ENCODE measurements at places on chromosomes 5 and 9.

DNA sequence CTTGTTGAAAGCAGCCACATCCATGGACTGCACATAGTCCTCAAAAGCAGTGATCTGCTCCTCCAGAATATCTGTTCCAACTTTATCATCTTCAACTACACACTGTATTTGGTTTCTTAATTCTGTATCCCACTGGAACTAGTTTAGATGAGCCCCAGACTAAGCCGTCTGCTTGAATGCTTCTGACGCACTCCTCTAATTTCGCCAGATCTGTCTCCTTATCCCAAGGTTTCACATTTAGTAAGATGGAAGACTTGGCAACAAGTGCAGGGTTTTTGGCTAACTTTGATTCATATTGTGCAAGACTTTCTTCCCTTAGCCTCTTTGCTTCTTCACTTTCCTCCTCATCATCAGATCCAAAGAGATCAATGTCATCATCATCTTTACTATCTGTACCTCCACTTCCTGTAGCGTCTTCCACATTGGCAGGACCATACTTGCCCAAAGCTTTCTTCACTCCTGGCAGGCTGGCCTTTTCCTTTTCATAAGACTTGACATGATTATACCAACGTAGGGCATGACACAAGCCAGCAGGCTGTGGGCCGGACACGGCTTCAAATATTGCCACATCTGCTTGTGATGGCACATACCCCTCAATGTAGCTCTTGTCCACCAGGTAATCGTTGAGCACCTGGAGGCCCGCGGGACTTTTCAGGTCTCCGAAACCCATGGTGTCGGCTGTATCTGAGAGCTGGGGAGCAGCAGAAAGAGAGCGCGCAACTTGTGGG lies 56.2 kb upstream of the PIK3R1 start:
- DNase-seq, result no peak

DNA sequence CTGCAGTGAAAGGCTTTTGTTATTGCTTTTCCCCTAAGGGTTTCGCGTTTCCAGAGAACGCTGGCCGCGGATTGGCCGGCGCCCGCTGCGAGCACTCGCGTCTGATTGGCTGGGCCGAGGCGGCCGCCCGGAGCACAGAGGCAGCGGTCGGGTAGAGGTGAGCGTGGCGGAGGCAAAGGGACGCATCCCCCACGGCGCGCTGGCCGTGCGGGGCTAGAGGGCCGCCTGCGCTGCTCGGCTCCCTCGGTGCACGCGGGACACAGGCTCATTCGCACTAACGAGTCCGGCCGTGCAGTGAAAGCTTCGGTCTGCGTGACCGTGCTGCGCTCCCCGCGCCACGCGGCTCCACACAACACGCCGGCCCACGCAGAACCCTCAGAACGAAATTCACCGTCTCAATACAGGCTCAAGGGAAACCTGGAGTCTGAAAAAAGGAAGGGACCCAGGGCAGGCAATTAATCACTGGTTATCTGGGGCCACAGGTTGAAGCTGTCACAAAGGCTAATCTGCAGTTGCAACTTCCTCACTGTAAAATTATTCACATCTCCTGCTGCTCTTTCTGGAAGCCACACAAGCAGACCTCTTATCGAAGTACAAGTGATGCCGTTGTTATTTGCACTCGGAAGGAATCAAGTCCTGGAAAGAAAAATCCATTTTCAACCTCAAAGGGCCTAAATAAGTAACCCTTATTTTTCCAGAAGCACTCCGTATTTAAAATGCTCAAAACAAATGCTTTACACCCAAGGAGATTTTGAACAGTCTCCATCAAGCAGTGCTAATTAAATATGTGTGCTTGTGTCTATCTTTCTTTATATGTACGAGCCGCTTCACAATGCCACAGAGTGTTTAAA lies 94.6 kb downstream of the ZNF608 start:
- DNase-seq, result peak; percentile 90

GRCh38 chr5:139652788-139653241 lies 4.7 kb downstream of the CXXC5 start:
- no peak for DNase-seq

DNA sequence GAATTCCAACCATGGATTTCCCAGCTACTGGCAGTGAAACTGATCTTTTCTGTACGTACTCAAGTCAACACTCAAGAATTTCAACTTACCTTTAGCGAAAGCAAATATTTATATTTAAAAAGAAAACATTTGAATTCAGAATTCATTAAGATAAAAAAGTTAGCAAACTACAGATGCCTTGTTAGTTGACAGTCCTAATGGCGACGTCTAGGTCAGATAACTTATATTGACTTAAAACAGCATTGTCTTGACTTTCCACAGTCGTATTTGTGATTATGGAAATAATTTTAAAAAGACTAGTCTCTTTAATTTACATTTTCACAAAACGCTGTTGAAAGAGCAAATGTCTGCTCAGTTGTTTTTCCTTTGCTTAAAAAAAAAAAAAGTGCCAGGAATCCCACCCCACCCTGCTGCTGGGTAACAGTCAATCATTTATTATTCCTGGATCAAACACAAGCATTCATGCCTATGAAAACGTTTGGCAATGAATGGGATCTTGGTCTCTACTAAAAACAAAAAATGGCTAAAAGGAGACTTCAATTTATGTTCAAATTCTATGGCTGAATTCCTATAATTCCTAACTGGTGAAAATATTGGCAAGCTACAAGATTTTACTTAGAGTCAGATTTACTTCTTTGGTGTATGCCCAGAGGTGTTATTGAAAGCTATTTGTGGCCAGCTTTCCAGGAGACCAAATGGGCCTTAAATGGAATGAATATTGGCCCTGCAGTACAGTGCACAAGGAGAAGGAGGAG lies 22.0 kb downstream of the OR2S2 start:
- no peak for DNase-seq

DNA sequence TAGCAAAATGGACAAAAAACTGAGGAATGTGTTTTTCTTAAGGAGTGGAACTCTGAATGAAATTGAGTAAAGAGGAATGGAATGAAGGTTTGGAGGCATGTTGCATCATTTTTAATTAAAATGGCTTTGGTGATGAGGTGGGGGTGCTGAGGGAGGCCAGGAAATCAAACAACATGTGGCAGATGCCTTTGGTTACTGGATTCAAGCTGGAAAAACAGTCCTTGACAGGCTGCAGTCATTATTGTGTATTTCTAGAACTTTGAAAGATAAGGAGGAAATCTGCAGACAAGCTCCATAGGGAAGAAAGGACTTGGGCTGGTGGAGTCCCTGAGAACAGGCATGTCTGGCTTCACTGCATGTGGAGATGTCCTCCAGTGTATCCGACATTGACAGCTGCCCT lies 203.5 kb upstream of the HAPLN1 start:
- no peak for DNase-seq

DNA sequence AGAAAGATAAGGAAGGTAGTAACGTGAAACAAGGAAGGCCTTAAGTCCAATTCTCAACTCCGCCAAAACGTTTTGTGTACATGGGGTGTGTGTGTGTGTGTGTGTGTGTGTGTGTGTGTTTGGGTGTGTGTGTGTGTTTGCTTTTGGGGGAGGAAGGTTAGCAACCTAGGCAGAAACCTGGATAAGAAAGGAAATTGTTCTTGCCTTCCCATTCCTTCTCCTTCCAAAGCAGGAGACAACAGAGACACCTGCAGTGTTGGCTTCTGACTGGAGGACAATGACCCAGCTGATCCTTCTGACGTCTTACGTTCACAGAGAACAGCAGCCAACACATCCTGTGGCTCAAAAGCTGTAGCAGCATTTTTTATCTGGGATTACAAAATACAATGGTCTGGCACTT lies 4.1 kb upstream of the CCNG1 start:
- no peak for DNase-seq

- DNase-seq, result no peak
These were observed 1.5 kb upstream of the TEX10 start for GRCh38 chr9:100354121-100354800.

DNA sequence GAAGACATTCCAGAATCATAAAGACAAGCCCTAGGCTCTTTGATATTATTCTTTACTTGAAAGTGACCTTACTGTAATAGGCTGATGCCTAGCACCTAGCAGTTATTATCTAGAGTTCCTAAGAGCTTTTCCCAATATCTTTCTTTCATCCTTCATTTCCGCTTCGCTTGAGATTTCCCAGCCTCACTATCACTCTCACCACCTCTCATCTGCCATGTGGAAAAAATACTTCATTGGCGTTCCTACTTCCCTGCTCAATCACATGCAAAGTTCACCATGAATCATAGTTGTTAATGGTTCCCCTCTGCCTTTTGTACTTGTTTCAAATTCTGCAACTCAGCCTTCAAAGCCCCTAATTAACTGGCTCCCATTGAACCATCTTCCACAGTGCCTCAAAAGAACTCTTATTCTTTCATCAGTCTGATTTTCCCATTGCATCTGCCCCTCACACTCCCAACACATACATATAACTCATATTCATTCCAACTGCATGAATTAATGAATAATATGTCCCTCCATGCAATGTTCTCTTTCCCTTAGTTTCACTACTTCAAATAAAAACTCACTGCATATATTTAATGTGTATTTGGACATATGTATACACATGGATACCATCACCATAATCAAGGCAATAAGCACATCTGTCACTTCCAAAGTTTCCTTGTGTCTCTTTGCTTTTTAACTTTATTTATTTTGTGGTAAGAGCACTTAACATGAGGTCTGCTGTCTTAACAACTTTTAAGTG lies 221.6 kb downstream of the PARP8 start:
- no peak for DNase-seq

GRCh38 chr5:1791176-1791575 lies 8.5 kb downstream of the MRPL36 start:
- no peak for DNase-seq

DNA sequence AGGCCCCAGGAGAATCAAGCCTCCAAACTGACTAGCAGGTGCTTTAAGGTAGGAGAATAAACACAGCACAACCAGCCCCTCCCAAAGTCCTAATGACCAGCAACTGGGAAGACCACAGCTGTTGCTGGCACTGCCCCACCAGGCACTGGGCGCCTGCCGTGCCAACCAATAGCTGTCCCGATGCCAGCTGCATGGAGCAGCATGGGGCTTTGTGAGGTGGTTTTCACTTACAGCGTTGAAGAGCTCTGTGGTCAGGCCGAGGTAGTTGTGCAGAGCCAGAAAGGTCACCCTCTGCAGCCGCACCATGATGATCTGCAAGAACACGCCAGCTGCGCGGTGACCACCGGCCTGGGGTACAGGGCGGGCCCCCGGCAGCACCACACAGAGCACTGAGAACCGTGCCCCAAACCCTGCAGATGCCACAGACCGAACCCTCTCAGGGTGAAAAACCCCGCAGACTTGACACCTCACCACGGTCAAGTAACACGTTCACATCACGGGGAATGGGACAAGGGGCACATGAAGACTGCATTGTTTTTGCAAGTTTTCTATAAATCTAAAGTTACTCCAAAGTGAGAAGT lies 28.7 kb downstream of the PNPLA7 start:
- DNase-seq, result no peak

GRCh38 chr9:95157481-95158151 lies 159.9 kb downstream of the FANCC start:
- peak; percentile 45 for DNase-seq

- no peak for DNase-seq
These were observed 17.9 kb upstream of the ZNF474 start for GRCh38 chr5:122111460-122111859.

DNA sequence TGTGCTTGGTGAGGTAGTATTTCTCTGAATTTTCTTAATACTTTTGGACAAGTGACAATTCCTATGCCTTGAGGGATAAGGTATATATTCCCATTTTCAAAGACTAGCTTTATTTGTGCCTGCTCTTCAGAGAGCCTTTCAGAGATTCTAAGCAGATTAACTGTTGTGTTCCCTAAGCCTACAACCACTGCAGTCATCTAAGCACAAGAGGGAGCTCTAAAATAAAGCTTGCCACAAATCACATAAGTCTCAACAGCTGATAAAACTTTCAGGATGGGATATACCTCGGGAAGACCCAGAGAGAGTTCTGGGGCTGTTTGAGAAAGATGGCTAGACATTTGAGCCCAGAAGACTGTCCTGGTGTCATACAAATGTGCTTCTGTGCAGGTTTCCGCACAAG lies 157.3 kb downstream of the CYLC2 start:
- DNase-seq, result no peak

GRCh38 chr5:33938881-33939280 lies 2.7 kb downstream of the RXFP3 start:
- DNase-seq, result no peak

GRCh38 chr5:1698589-1699316 lies 100.9 kb downstream of the MRPL36 start:
- no peak for DNase-seq

- DNase-seq, result peak; percentile 24
These were observed 99.2 kb downstream of the SH3TC2 start for GRCh38 chr5:148963664-148964063.

- no peak for DNase-seq
These were observed 11.0 kb downstream of the NDUFS4 start for GRCh38 chr5:53571403-53571802.

- no peak for DNase-seq
These were observed 153.5 kb upstream of the TNPO1 start for GRCh38 chr5:72662936-72663335.

DNA sequence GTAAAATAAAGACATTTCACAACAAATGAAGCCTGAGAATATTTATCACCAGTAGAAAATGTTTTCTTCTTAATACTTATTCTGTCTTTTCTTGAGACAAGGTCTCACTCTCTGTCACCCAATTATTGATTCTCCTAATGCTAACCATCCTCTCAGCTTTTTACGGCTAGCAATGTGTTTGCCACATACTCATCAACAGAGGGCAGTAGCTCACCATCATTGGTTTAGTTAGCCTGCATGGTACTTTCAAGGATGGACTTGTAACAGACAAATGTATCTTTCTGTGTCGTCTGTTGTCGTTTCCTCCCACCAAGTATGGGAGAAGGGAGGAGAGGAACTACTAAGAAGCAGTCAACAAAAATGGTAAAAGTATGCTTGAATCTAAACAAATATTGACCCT lies 5.9 kb upstream of the ACO1 start:
- peak; percentile 83 for DNase-seq

GRCh38 chr5:34717426-34718327 lies 61.5 kb downstream of the RAI14 start:
- peak; percentile 84 for DNase-seq

DNA sequence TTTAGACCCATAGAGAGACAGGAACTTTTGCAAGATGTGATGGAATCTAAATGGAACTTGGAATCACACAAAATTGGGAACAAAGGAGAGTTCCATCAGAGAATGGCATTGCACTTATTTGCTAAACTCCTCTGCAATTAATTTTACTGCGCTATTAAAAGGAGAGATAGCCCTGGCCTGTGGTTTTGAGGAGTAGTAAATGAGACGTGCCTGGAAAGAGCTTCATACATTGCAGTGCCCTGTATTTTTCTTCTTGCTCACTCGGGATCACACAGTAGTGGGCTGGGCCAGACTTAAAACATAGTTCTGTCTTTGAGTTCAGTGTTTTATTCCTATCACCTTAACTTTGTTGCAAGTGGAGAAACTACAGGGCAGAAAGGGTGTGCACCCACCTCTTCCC lies 94.4 kb upstream of the SLC27A6 start:
- no peak for DNase-seq

- DNase-seq, result no peak
These were observed 253.5 kb upstream of the ATP10B start for GRCh38 chr5:161105525-161105924.

- no peak for DNase-seq
These were observed 30.2 kb downstream of the LHX2 start for GRCh38 chr9:124041817-124042116.

GRCh38 chr5:93620487-93621326 lies 37.7 kb downstream of the NR2F1 start:
- peak; percentile 69 for DNase-seq

- no peak for DNase-seq
These were observed 23.4 kb downstream of the CORO2A start for GRCh38 chr9:98168941-98169488.

GRCh38 chr9:112380825-112381221 lies 915 bp downstream of the HSDL2 start:
- DNase-seq, result peak; percentile 18

- no peak for DNase-seq
These were observed 242.0 kb downstream of the AUH start for GRCh38 chr9:91119679-91120078.

Data from lung microvascular endothelial cell (primary cell).